Activated T-cell treated with anti-CD3 and anti-CD28 coated beads, Interleukin-2, amount 50 U/mL, for 4 hours (primary cell): ENCODE measurements at places on chromosomes 7 and 10. TPM values are rescaled to one million over a fixed set of nuclear protein-coding genes. Genes with fewer than 3 reads are reported as not detected.

GRCh38 chr7:135801045-135801693 lies 52.6 kb upstream of the FAM180A start:
- DNase-seq: no peak

GRCh38 chr7:27096768-27097514 lies 1.1 kb upstream of the HOXA1 start:
- no peak for DNase-seq

DNA sequence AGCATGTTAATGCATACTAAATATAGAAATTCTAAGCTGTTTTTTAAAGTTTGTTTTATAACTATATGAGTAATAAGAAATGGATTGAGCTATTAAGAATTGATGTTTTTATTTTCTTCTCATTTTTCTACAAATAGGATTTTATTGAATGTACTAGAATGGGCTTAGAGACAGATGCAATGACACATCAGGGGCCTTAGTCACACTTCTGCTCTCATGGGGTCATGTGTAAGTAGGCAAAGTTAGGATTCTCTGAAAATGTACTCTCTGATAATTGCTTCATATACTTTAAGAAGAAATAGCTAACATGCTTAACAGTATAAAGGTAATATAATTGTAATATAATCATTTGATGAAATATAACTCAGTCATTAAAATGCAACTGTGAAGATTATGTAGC lies 154.6 kb downstream of the ZNF438 start:
- DNase-seq: no peak

GRCh38 chr10:96678725-96679124 lies 41.6 kb downstream of the PIK3AP1 start:
- no peak for DNase-seq

GRCh38 chr7:44144968-44145478 lies 3.9 kb upstream of the MYL7 start:
- DNase-seq: no peak

DNA sequence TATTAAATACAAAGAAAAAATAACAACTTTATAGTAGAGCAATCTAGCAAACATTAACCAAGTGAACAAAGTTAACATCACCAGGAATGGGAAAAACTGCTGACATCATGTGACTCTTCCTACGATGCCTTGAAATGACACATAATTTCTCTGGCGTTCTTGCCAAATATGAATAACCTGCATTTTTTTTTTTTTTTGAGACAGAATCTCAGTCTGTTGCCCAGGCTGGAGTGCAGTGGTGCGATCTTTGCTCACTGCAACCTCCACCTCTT lies 126.5 kb upstream of the VKORC1L1 start:
- DNase-seq: no peak

DNA sequence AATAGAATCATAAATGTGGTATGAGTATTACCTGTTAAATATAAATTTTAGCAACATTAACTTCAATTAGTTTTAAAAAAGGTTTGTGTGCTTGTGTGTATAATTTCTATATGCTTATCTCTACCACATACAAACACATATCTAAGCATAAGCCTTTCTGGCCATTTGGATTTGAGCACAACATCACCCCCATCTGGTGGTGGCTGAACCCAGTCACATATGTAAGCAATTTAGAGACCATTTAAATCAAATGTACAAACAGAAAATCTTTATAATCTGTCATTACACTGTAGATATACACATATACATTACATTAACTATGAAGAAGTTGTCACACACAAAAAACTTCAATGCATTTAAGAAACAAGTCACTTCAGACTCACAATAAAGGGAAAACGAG lies 31.7 kb downstream of the GPR22 start:
- DNase-seq: no peak

The MACC1 gene
- total RNA-seq: 0.23 TPM

The COL1A2 gene
- total RNA-seq: 1.6 TPM

The ASB15 gene
- total RNA-seq: not detected

The NEUROD6 gene
- total RNA-seq: not detected

The HYCC1 gene
- total RNA-seq: 21.4 TPM

The FBXL13 gene
- 0.84 TPM for total RNA-seq
